NB4 (cell line): ENCODE measurements at places on chromosomes 5 and 9.
A peak's percentile ranks its signal among the peaks of the same experiment; 100 is the strongest.

GRCh38 chr5:173231996-173232498 is 3.0 kb downstream of the NKX2-5 start:
- DNase-seq = no peak

- peak; percentile 28 for DNase-seq
Measured at GRCh38 chr9:4663956-4664355, 1.9 kb downstream of the PLPP6 start.

- DNase-seq = peak; percentile 60
Measured at GRCh38 chr9:91978740-91979414, 28.8 kb upstream of the ROR2 start.

- DNase-seq = no peak
Measured at GRCh38 chr5:173712609-173713175, 96.2 kb upstream of the BOD1 start.

GRCh38 chr9:96084331-96084734 is 208.8 kb downstream of the ERCC6L2 start:
- peak; percentile 81 for DNase-seq

DNA sequence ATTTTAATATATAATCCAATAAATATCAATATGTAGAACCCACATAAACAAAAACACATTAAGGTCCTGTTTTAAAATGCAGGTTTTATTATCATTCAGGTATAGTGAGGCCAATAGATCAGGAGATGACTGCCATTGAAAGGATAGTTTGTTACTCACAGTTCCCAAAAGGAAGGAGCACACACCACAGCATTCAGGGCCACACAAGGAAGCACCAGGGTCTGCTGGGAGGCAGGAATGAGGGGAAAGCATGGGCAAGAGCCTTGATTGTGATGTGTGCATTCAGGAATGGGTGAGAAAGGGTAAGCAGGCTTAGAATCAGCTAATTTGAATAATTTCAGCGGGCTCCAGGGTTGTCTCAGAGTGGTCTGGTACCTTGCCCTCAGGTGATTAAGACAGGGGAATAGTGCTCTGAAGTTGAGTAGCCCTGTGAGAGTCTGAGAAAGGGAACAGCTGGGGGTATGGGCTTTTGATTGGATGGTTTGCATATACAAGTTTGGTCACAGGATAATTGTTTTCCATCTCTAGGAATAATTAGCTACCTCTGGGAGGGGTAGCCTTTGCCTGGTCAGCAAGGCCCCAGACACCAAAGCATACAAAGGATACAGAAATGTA is 19.8 kb upstream of the OTULIN start:
- no peak for DNase-seq

- no peak for DNase-seq
Measured at GRCh38 chr5:88214655-88215054, 54.0 kb downstream of the TMEM161B start.

DNA sequence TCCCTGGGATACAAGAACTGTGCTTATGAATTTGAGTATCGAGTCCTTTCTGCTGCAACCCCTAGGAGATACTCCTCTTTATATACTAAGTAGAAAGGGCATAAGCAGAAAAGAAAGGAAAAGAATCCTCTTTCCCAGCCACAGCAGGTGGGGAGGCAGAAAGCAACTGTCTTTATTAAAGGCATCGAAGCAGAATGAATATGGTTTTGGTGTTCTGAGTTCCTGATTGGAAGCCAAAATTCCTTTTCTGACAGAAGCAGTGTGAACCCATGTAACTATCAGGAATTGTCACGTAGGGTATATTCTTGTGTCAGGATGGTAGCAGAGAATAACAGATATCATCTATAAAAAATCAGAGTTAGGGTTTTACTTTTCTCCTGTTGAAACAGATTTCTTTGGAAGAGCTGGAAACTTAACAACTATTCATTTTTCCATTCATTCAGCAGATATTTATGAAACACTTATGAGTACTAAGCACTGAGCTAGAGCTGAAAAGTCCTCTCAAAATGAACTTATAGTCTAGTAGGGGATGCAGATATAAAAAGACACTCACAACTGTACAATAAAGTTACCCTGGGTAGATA is 96.5 kb upstream of the LHFPL2 start:
- no peak for DNase-seq

DNA sequence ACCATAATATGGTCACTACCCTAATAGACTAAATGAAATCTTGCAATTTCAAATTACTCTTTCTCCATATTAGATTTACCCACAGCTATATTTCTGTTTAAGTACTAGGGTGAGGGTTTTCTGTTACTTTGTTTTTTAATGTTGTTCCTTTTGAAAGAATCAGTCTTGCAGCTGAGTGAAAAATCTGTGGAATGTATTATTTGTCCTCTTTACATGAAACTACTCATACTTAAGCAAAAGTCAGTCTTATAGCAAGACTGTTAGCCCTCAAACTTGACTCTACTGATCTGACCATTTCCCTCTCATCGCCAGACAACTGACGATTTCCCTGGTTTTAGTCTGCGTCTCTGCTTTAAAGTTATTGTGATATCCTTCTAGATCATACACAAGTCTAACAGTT is 84.0 kb downstream of the PIK3R1 start:
- no peak for DNase-seq

DNA sequence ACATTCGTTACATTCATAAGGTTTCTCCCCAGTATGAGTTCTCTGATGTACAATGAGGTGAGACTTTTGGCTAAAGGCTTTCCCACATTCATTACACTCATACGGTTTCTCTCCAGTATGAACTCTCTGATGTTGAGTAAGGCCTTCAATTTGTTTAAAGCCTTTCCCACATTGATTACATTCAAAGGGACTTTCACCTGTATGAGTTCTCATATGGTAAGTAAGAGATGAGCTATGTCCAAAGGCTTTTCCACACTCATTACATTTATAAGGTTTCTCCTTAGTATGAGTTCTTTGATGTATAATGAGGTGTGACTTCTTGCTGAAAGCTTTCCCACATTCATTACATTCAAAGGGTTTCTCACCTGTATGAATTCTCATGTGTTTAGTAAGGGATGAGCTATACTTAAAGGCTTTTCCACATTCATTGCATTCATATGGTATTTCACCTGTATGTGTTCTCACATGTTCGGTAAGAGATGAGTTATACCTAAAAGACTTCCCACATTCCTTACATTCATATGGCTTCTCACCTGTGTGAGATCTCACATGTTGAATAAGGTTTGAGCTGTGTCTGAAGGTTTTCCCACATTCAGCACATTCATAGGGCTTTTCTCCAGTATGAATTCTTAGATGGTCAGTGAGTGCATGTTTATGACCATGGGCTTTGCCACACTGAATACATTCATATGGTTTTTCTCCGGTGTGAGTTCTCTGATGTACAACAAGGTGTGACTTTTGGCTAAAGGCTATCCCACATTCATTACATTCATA is 13.5 kb downstream of the ZFP37 start:
- peak; percentile 1 for DNase-seq

GRCh38 chr9:8382777-8383527 is 583.4 kb upstream of the DMAC1 start:
- no peak for DNase-seq

- DNase-seq = no peak
Measured at GRCh38 chr5:81070571-81071255, 110.5 kb downstream of the RASGRF2 start.

GRCh38 chr5:40492056-40492455 is 187.7 kb upstream of the PTGER4 start:
- DNase-seq = peak; percentile 57

DNA sequence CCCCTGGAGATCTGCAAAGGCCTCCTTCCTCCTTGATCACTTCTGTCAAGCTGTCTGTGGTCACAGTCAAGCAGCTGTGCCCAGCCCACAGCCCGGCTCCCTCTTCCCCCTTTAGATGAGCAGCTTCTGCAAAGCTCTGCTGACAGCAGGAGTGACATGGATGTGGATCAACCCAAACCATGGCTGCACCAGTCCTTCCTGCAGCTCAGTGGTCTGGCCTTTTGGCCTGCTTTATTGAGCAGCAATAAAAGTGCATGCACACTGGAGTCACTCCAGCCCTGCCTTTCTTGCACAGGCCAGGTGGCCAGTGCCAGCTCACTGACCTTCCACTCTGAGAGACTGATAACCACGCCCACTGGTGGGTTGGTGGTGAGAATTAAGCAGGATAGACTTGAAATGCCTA is 91.3 kb upstream of the OTULINL start:
- DNase-seq = peak; percentile 86

GRCh38 chr9:135591506-135592330 is 30.2 kb downstream of the PAEP start:
- no peak for DNase-seq

GRCh38 chr5:61625137-61625561 is 293.1 kb downstream of the ZSWIM6 start:
- no peak for DNase-seq

- DNase-seq = peak; percentile 73
Measured at GRCh38 chr9:114285166-114285867, 37.6 kb upstream of the ORM1 start.

GRCh38 chr5:41087461-41087860 is 16.3 kb upstream of the MROH2B start:
- DNase-seq = no peak

DNA sequence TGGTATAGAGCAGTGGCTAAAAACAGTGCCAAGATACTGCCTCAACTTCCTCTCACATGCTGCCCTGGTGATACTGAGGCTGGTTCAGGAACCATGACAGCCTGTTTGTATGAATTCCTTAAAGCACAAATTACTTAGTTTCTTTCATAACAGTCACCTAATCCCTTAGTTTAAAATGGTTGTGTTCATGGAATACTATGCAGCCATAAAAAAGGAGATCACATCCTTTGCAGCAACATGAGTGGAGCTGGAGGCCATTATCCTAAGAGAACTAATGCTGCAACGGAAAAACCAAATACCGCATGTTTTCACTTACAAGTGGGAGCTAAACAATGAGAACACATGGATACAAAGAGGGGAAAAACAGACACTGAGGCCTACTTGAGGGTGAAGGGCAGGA is 21.8 kb downstream of the ZFP62 start:
- DNase-seq = no peak

DNA sequence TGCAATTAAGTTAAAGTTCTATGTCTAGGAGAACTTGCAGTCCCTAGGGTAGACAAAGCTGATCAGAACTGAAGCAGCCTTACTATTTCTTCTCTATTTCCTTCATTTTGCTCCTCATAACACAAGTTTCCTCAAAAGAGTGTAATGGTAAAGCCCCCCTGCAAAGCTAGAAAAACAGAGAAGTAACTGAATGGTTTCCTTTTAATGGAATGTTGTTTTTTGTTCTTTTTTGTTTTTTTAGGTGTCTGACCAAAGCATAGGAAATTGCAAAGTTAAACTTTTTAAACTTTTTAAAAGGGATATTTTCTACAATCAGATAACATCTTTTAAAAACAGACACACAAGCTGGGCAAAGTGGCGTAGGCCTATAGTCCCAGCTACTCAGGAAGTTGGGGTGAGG is 145.7 kb downstream of the TLE1 start:
- no peak for DNase-seq

GRCh38 chr5:179759581-179760551 is 27.2 kb downstream of the MAML1 start:
- no peak for DNase-seq

DNA sequence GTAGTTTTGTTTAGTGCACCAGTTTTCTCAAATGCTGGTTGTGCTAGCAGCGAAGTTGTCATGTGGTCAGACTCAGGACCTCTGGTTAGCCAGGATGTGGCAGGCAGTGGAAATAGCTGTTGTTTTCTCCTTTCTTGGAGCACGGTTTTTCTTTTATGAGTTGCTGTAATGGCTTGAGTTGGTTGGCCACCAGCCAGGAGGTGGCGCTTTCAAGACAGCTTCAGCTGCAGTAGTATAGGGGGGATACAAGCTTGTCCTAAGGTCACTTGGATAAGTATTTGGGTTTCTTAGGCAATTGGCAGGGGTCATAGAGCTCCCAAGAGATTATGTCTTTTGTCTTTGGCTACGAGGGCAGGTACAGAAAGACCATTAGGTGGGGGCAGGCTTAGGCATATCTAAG is 274.2 kb upstream of the TARS1 start:
- peak; percentile 3 for DNase-seq

DNA sequence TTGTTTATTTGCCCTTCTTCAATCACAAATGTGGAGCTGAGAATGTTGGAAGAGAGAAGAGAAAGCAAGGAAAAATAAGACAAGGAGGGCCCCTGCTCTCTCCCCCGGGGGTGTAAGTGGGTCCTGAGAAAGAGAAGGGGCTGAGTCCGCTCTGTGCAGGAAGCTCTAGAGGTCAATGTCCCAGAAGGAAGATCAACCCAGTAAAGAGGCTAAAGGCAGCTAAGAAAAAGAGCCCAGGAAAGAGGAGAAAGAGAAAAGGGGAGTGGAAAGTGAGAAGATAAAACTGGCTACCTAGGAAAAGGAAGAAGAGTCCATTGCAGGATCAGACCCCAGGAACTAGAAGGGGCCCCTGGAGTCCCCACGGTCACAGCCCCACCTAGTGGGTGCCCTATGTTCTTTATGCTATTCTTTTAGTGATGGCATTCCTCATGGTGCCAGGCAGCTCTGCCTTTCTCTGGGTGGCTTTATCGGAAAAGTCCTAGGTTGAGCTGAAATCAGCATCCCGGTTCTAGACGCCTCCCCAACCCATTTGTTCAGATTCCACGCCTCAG is 583.4 kb downstream of the ACTL7B start:
- DNase-seq = peak; percentile 53

DNA sequence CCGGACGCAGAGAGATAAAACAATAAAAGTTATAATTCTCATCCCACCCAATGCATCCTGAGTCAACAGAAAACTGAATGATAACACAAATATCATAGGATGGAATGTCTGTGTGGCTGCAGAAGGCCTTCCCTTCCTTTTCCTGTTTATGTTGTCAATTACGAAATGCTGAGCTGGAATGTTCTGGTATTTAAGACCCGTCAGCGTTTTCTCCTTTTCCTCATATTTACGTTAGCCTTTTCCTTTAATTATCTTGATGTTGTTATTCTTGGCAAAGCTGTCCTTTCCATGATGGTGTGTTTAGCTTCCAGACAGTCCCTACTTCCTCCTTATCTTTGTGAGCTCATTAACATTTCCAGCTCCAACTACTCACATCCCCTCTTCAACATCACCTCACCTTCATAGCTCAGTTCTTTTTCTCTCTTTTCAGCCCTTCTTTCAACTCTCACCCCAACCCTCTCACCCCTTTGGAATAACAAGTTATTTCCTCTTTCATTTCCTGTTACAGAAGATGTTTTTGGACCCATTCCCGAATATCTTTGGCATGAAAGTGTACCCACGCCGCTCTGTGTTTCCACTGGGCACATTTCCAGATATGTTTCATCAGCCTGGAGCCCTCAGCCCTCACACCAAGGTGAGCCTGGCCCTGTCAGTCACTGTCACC is 221.6 kb downstream of the NR2F1-AS1 start:
- DNase-seq = no peak

- no peak for DNase-seq
Measured at GRCh38 chr5:146018514-146019375, 82.4 kb downstream of the SH3RF2 start.

GRCh38 chr5:6557807-6558575 is 74.9 kb downstream of the NSUN2 start:
- DNase-seq = no peak

- DNase-seq = no peak
Measured at GRCh38 chr5:13524936-13525335, 419.6 kb downstream of the DNAH5 start.

GRCh38 chr9:98781588-98782383 is 14.6 kb downstream of the ANKS6 start:
- DNase-seq = no peak

- peak; percentile 35 for DNase-seq
Measured at GRCh38 chr5:172902497-172903472, 56.4 kb upstream of the RPL26L1 start.
